Frontal cortex (tissue), 4 donors: ENCODE measurements at places on chromosomes 3 and 15. TPM values are rescaled to one million over a fixed set of nuclear protein-coding genes. Genes with fewer than 3 reads are reported as not detected.

MIX23 gene
- total RNA-seq: 24.5 TPM

POMGNT2 gene
- total RNA-seq: 18.8 TPM

GCNT3 gene
- total RNA-seq: 0.41 TPM

SERPINI2 gene
- 0.41 TPM for total RNA-seq

MAP2K5 gene
- total RNA-seq: 11.0 TPM

DNA sequence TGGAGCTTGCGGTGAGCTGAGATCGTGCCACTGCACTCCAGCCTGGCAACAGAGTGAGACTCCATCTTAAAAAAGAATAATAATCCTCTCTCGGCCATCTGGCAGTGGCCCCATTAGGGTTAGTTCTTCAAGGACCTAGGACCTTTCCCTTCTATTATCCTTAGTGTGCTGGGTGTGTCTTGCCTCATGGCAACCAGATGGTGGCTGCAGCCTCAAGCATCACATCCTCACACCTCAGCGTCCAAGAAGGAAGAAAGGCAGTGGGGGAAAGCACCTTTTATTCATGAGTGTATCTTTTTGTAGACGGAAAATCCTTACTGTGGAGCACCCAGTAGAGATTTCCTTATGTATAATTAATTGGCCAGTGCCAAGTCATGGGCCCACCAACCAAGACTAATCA, 42.7 kb upstream of the TFRC start:
- DNase-seq: no peak

- DNase-seq: no peak
These were observed 346.4 kb upstream of the DPPA4 start for GRCh38 chr3:109683746-109684145.

- no peak for DNase-seq
These were observed 59.2 kb downstream of the LYZL4 start for GRCh38 chr3:42351207-42351606.

GRCh38 chr3:156952011-156952410, 125.9 kb downstream of the LEKR1 start:
- no peak for DNase-seq

DNA sequence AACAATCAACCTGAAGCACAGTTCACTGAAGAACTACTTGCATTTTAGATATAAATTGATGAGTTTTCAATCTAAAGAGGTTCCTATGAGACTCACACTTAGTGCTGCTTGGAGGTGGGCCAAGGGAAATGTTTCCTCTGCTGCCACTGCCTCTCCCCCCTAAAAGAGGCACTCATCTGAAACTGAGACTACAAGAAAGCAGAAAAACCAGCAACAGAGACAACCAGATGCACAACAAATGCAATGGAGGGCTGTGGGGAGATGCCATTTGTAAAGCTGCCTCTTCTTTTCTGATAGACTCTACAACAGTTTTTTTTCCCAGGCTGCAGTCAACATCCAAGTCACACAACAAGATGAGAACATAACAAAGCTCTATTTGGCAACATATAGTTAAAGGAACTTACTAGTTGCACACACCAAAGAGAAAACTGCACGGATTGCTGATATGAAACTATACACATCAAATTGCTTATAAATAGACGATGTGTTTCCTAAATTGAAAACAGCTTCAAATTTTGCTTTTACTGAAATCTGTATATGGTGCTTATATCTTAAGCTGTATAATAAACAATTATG, 11.0 kb downstream of the TSPAN3 start:
- no peak for DNase-seq

GRCh38 chr3:76673171-76673570, 366.7 kb upstream of the ROBO2 start:
- DNase-seq: no peak

GRCh38 chr3:146466604-146467003, 2.8 kb downstream of the PLSCR2 start:
- DNase-seq: no peak

DNA sequence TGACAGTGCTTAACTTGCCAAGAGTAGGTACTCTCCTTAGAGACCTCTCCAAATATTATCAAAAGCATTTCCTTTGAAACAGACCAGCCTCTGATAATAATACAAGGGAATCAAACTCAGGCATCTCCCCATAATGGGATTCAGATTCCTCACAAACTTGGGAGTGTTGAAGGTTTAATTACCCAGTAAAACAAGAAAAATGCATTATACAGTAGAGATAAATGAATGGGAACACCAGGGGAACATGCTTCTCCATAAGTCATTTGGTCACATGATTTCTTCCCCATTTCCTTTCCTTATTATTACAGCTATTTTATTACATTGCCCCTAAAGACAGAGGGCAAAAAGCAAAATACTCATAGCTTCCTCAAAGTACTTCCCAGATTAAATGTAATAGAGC, 325.0 kb upstream of the CDIN1 start:
- no peak for DNase-seq

- peak; percentile 41 for DNase-seq
These were observed 20.1 kb upstream of the GOLGA6L2 start for GRCh38 chr15:23467110-23467600.
